ENCODE measurements at places on chromosomes 6 and 20. TPM values are rescaled to one million over a fixed set of nuclear protein-coding genes. Genes with fewer than 3 reads are reported as not detected.

Gene GATA5
- not detected for total RNA-seq

Gene ZNF341
- 2.6 TPM for total RNA-seq

Gene ZSCAN31
- total RNA-seq = 2.3 TPM

Gene NKAIN4
- not detected for total RNA-seq

Gene SCUBE3
- 3.0 TPM for total RNA-seq

Gene EFCAB8
- under 0.01 TPM for total RNA-seq

Gene NNAT
- 1.8 TPM for total RNA-seq

Gene ANKEF1
- 4.2 TPM for total RNA-seq

Gene TBX18
- 27.3 TPM for total RNA-seq

Gene XKR7
- not detected for total RNA-seq

Gene PI16
- 0.16 TPM for total RNA-seq

Gene LTB
- not detected for total RNA-seq

Gene ADAM33
- 229 TPM for total RNA-seq

Gene DYNLRB1
- total RNA-seq = 64.6 TPM

Gene RHAG
- total RNA-seq = not detected

Gene SLC32A1
- total RNA-seq = not detected

Gene ADIG
- not detected for total RNA-seq

Gene L3MBTL1
- total RNA-seq = 6.3 TPM

Gene SNX21
- total RNA-seq = 91.8 TPM

Gene RCAN2
- total RNA-seq = 37.2 TPM

Gene BPIFA1
- total RNA-seq = not detected

Gene AGER
- total RNA-seq = 0.16 TPM

Gene CRYBG1
- 40.4 TPM for total RNA-seq

Gene KCNG1
- 3.2 TPM for total RNA-seq

Gene ULBP2
- 2.1 TPM for total RNA-seq

Gene FHL5
- total RNA-seq = not detected

Gene ASIP
- 0.32 TPM for total RNA-seq

Gene TPBG
- 73.3 TPM for total RNA-seq

Gene IYD
- total RNA-seq = not detected

Gene NKAPL
- total RNA-seq = 0.73 TPM

Gene RIPPLY2
- total RNA-seq = 0.97 TPM

Gene WFDC2
- total RNA-seq = not detected

Gene SIRPD
- not detected for total RNA-seq

Gene GOPC
- 52.9 TPM for total RNA-seq

Gene FUT9
- total RNA-seq = not detected

Gene CYP24A1
- total RNA-seq = not detected

Gene PGBD1
- total RNA-seq = 7.0 TPM

Gene TFAP2D
- not detected for total RNA-seq

Gene SNTA1
- 53.3 TPM for total RNA-seq

Gene PPP1R11
- total RNA-seq = 36.7 TPM

Gene TRAPPC3L
- not detected for total RNA-seq

Gene ROMO1
- total RNA-seq = 126 TPM

All from hair follicle dermal papilla cell (primary cell).